ENCODE measurements at places on chromosomes 12 and 14.

- no peak for DNase-seq
Measured at GRCh38 chr12:131766382-131767107, 55.7 kb downstream of the SFSWAP start.

- peak; percentile 25 for DNase-seq
Measured at GRCh38 chr12:65845751-65846537, 21.7 kb downstream of the HMGA2 start.

DNA sequence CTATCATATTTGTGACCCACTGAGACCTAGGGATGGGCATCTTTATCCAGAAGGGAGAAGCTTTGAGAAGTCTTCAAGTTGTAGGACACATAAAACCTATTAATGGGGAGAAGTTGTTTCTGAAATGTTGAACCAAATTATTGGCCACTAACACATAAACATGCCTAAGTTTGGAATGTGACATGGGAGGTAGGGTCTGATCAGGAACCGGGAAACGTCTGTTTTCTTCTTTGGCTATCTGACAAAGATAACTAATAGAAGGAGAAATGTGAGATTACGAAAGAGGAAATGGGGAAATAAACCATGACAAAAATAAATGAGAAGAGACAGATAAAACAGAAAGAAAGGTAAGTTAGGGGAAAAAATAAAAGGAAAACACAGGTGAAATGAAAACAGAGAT lies 425.2 kb downstream of the EGLN3 start:
- DNase-seq = peak; percentile 38

GRCh38 chr14:57493467-57494181 lies at the start of gene CCDC198:
CCDC198 (minus strand) TSS chr14:57493857; CDS start chr14:57493715, 142 bp downstream.
- no peak for DNase-seq

- peak; percentile 24 for DNase-seq
Measured at GRCh38 chr12:32780071-32780470, 24.4 kb upstream of the YARS2 start.

DNA sequence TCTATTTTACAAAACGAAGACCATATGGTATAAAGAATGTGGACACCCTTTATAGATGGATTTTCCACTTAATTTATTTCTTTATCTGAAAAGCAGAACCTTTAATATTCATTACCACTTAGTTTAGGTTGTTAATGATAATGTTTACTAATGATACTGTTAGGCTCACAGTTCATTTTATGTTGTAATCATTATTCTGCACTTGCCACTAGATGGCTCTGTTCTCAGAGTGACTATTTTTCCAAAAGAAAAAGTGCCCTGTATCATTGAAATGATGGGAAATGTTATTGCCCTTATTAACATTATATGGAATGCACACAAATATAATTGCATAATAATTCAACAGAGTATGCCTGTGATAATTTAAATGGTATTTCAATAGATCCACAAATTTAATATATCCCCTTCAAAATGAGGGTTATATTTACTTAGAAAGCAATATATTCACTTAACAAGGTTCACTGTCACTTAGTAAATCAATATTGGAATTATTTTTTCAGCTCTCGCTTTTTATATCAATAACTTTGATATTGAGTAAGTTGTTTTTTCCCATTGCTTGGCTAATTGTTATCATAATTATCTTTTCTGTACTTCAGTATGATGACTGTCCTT lies 95.7 kb downstream of the PDE3A start:
- no peak for DNase-seq

DNA sequence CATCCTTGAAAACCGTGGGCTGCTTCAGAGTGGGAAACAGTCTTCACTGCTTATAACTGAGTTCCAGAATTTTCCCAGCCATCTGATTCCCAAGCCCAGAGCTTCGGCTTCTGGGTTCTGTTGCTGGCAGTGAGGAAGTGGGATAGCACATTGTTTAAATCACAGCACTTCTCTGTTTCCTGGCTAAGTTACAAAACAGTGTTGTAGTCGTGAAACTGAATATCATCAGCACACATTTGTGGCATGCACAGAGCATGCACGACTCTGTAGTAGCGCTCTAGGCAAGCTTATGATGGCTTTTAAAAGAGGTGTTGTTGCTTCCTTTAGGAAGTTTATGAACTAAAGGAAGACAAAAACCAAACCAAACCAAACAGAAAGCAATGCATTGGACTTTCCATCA lies 1005.5 kb downstream of the NRXN3 start:
- DNase-seq = no peak

GRCh38 chr12:666066-666465 lies 2.8 kb upstream of the NINJ2 start:
- DNase-seq = no peak

DNA sequence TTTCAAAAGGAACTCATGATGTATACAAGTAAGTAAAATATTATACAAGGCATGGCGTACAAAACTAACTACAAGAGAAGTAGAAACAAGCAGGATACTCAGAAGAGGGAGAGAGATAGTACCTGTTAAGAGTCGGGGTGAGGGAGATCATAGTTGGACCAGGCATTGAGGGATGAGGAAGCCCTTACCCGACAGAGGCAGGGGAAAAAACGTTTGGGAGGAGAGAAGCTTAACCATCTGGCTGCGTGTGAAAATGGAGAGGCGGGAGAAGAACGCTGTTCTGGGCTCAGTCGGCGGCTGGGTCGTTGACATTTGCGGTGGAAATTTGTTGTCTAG lies 575 bp upstream of the FMNL3 start:
- DNase-seq = no peak

- no peak for DNase-seq
Measured at GRCh38 chr12:129704232-129704830, 199.5 kb downstream of the TMEM132D start.

GRCh38 chr12:10175846-10176636 lies 2.8 kb upstream of the TMEM52B start:
- no peak for DNase-seq

- peak; percentile 47 for DNase-seq
Measured at GRCh38 chr14:68628605-68629310, 164.1 kb downstream of the ZFP36L1 start.

DNA sequence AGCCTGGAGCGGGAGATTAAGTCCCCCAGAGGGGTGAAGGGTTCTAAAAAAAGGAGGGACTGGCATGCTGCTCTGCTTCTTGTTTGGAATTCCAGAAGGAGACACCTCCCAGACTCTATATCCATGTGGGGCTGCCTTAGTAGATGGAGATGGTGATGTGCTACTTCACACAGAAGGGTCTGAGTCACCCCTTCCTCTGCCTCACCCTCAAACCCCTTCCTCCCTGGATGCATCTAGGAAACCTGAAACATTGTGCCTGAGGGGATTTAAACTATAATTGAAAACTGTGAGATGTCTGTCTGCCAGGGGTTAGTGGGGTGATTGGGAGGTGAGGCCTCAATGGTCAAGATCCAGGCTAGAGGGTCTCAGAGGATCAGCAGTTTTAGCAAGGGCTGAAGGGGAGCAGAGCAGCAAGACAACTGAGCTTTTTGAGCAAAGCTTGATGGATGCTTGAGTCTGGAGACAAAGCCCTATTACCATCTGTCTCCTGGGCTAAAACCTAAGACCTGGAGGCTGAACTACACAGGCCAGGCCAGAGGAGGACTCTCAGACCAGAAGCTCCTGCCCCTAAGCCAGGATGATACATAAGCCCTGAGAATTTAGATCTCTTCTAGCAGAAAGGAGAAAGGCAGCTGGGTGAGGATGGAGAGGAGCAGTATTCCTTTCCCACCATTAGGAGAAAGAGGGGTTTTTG lies 314.7 kb upstream of the ATP2B1 start:
- DNase-seq = no peak

- DNase-seq = no peak
Measured at GRCh38 chr12:46916796-46917419, 91.1 kb upstream of the SLC38A4 start.

- peak; percentile 19 for DNase-seq
Measured at GRCh38 chr12:91980389-91980821, 165.2 kb downstream of the BTG1 start.

DNA sequence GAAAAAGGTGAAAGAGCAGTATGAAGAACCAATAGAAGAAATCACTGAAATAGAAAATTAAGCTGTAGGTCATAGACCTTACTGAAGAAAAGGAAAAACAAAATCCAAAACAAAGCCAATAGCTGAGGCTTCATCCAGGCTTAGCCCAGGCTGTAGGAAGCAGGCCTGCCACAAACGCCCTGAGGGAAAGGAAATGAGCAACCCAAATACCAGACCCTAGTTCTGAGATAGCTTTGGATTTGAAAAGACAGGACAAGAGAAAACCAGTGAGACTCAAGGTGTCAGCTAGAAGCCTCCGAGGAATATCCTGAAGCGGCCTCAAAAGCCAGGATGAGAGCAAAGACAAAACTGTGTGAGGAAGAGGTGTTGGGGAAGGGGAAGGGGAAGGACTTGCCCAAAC lies 79.2 kb downstream of the FERMT2 start:
- DNase-seq = no peak

- DNase-seq = no peak
Measured at GRCh38 chr14:79281244-79282152, 929.8 kb downstream of the DIO2 start.

DNA sequence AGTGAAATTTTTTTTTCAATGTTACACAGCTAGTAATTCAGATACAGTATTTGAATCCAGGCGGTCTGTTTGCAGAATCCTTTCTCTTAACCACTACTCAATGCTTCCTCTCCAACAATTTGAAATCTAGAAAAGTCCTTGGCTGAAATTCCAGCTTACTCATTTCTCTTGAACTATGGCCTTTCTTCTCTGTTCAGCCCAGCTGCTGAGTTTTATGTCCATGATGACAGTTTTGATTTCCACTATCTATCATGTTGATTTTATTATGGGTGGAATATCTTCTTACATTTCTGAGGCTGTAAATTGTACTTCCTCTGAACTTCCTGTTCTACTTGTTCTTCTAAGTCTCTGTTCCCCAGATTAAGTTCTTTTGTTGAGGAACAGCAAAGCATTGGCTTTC lies 315.3 kb downstream of the DIO2 start:
- peak; percentile 1 for DNase-seq

DNA sequence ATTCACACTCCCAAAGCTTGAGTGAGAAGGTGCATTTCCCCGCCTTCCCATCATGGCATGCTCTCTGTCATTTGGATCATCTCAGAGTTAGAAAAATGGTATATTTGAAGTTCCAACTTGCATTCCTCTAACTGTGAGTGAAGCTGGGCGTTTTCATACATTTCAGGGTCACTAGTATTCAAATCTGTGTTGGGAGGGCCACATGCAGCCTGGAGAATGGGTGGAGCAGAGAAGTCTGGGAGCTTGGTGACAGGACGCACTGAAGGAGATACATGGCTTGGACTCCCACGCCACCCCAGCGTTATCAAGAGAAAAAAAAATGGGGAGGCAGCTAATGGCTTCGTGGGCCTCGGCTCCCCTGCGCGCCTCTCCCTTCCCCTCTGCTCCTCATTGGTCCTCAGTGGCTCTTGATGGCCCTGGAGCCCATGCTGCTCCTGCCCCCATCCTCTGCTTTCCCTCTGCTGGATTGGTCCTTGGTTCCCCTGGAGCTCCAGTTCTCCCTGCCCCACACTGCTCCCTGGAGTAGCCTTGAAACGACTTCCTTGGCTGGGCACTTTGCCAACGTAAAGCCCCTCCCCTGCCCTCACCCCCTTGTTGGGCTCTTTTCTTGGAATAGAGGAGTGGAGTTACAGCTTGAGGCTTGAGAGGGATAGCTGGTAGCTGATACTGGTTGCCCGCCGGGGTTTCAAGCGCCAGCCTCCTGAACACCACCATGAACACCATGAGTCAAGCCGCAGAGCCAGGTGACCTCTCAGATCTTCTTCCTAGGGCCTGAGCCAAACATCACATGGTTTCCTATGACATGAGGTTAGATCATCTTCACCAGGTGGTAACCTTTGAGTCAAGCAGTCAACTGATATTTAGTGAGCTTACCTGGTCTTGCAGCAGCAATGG lies 139.6 kb downstream of the PRKCH start:
- peak; percentile 50 for DNase-seq

GRCh38 chr12:1837541-1838204 lies 17.3 kb downstream of the LRTM2 start:
- DNase-seq = peak; percentile 66

- peak; percentile 47 for DNase-seq
Measured at GRCh38 chr12:10235761-10236631, 23.3 kb downstream of the GABARAPL1 start.

DNA sequence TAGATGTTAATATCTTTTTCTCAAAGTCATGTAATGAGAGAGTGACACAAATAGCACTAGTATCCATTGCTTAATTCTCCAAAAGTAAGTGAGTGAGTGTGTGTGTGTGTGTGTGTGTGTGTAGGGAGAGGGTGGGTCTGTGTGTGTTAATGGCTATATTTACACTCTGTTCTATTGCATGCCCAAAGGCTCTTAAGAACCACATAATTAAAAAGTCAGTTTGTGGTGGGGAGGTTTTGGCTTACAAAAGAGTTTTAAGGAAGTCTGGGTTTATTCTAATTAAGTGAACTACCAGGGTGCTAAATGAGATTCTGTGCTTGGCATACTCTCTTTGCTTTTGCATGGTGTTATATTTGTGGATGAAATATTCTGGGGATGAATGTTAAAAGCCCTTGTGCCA lies 1897.6 kb upstream of the FLRT2 start:
- DNase-seq = no peak

DNA sequence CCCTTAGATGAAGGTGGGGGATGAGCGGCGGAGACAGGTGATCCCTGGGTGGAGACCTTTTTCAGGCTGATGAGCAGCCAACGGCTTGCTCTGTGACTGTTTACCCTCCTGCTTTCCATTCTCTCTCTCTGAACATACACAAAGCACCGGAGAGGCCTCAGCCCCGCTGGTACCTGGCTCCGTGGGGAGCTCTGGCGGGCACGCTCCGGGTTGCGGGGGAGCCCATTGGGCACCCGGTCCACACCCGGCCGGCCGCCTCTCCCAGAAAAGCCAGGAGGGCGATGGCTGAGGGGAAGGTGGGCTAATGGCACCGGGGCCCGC lies 545 bp downstream of the SMARCC2 start:
- DNase-seq = no peak

- peak; percentile 29 for DNase-seq
Measured at GRCh38 chr12:32159925-32160324, 53.3 kb downstream of the BICD1 start.

DNA sequence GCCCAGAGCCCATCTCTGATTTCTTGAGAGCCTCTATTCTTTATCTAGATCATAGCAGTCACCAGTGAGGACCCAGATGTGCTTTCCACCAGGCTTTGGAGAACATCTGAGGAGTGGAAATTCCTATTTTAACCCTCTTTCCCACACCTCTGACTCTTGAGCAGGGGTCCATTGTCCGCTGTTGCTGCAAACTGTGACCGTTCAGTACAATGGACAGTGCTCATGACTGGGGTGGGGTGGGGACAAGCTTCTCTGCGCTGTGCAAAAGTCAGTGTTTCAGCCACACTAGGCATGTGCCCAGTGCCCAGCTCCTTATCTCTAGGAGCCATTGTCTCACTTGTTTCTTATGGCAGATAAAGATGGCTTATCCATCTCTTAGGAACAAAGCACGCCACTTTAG lies 16.9 kb upstream of the KRT7 start:
- DNase-seq = no peak

GRCh38 chr12:55019784-55020183 lies at the start of gene NEUROD4:
NEUROD4 (plus strand) TSS chr12:55019974; CDS start chr12:55026440, 6,466 bp downstream.
- peak; percentile 78 for DNase-seq

- no peak for DNase-seq
Measured at GRCh38 chr12:87349681-87350080, 679.5 kb downstream of the C12orf50 start.

DNA sequence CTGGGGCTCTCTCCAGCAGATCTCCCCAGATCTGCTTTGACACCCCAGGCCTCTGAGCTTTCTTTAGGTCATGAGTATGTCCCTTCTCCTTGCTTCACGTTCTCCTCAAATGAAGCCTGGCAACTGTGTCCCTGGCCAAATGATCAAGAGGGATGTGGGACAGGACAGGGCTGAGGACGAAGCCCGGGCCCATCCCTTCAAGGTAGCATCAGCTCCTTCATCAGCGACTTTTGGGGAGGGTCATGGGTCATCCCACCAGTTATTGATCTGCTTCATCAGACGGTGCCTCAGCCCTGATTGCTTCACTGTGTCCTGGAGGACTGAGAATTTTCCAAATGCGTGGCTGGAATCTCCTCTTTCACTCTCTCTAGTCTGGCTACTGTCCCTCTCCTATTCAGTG lies 32.3 kb downstream of the ACADS start:
- no peak for DNase-seq
